ENCODE measurements at places on chromosomes 11 and 22.
A peak's percentile ranks its signal among the peaks of the same experiment; 100 is the strongest.

DNA sequence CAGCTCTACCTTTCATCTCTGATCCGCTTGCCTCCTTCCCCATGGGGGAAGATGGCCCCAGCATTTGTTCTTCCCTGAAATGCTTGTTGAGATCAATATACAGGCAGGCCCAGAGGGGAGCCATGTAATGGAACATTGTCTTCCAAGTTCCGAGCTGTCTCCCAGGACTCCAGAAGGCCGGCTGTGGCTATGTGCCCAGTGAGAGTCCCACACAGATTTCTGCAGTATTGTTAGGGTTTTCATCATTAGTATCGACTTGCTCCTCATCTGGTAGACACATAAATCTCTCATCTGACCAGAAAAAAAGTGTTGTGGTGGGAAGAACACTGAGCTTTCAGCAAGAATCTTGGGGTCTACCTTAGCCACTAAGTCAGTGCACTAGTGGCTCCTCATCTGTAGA lies 163.4 kb downstream of the TRIM29 start:
- no peak for DNase-seq

DNA sequence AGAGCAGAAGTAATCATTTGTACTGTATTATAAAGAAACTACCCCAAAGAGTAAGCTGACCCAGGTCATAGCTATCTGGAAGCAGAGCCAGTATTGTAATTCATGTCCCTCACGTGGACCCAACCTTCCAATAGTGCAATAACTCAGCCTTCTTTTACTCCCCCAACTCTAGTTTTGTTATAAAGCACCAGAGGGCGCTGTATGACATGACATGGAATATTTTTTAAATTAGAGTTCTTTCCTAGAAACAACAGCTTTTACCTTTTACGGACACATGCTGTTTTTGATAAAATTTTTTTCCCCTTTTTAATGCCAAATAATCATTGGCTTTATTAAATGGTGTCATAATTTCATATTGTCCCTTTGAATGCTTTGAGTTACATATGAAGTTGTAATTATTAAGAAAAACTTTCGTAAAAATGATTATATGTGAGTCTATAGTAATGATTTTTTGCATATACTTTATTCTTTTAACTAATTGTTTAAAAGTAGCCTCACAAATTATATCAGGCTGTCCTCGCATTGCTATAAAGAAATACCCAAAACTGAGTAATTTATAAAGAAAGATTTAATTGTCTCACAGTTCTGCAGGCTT lies 76.9 kb downstream of the DKK3 start:
- DNase-seq = peak; percentile 14

DNA sequence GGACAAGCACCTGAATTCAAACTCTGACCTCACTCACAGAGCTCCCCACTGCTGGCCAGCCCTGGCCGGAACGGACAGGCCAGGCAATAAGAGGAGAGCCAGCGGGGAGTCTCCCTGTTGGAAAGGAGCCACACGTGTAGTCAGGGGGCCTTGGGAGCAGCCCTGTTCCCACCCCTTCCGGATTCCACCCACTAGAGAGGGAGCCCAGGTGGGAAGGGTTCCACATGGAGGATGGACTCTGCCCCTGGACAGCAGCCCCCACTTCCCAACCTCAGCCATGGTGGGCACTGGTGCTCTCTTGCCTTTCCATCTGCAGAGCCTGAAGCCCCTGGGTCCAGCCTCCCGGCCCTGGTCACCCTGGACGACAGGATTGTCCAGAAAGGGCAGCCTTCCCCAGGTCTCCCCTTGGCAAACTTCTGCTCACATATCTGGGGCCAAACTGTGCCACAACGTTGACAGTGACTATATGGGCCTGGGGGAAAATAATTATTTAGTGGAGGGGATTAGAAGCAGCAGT lies 7.5 kb upstream of the APOBEC3A start:
- no peak for DNase-seq

GRCh38 chr11:108115500-108116140 lies 5.7 kb upstream of the ACAT1 start:
- DNase-seq = no peak

- DNase-seq = no peak
Measured at GRCh38 chr11:125085301-125086081, 22.4 kb downstream of the SLC37A2 start.

DNA sequence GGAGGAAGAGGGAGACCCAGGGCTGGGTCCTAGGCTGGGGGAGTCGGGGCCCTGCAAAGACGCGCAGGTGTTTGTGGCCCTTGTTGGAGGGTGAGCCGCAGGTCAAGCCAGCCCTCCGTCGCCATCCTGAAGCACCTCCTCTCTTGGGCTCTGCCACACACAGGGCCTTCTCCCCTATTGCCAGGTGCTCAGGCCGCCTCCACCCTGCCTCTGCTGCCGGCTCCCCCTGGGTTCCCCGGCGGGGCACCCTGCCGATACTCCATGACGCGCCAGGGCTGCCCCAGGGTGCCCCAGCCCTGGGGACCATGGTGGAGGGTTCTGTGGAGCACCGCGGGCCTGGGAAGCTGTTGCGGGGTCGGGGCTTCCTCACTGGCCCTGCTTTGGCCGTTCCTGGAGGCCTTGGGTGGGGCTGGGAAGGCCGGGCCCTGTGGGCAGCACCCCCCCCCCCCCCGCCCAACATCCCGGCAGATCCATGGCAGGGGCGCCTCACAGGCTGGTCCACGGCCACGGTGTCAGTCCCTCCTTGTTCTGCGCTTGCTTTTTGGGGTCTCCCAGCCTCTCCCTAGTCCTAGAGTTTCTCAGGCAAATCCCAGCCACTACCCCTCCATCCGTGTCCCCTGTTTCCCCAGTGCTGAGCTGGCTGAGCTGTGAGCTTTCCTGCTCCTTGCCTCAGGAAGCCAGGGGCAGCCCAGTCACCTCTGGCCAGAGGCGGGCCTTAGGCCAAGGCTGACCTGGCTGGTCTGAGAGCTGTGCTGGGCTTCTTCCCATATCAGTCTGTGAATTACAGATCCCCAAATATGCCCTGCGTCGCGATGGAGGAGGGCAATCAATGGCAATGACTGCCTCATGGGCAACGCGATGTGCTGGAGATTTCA lies 2.3 kb upstream of the ADORA2A start:
- no peak for DNase-seq

- DNase-seq = no peak
Measured at GRCh38 chr11:128022007-128022368, 565.4 kb downstream of the ETS1 start.

GRCh38 chr22:46031965-46032851 lies 55.2 kb upstream of the WNT7B start:
- DNase-seq = no peak

GRCh38 chr11:19398772-19399527 lies 158.2 kb upstream of the E2F8 start:
- no peak for DNase-seq

DNA sequence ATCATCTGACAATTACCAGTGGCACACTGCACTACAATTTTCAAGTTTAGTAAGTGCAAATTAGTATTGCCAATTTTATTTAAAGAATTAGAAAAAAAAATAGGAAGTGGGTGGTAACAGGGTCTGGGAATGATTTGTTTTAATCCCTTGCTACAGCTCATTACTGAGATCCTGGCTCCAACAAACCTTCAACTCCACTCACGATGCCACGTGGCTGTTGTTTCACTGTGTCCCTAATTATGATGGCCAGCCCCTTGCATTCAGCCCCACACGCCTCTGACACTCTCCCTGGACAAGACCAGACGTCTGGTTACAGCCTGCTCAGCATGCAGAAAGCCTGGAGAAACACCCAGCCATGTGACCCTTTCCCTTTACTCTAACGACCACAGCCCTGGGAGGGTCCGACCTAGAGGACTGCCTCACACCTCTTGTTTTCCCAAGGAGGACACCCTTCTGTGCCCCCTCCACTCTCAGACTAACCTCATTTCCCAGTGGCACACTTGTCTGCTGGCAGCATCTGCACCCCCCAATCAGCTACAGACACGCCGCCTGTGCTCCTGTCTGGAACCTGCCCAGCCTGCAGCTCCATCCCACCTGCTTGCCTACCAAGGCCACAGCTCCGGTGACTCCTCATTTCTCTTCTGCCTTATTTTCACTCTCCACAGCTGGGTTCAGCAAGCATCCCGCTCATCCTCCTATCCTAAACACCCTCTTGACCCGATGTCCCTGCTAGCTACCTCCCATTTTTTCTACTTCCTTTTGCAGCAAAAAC lies 18.5 kb upstream of the SLC25A1 start:
- DNase-seq = no peak

DNA sequence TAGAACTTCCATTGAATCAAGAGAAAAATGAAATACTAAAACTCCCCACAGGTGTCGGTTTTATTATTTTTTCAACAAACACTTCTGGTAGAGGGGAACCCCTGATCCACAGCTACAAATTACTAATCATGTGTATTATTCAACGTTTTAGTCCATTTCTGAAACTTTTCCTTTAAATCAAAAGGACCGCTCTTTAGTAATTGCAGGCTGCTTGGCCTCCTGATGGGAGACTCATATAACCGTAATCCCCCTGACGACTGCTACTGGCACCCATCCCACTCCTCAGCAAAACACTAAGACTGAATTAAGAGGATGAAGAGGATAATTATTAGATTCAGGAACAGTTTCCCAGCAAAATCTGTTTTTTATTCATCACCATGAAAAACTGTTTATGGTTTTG lies 46.4 kb downstream of the PAX6 start:
- peak; percentile 41 for DNase-seq

- no peak for DNase-seq
Measured at GRCh38 chr22:29093501-29094300, 20.9 kb downstream of the KREMEN1 start.

GRCh38 chr11:3808861-3809623 lies 682 bp downstream of the PGAP2 start:
- peak; percentile 6 for DNase-seq

GRCh38 chr11:124758355-124759265 lies 3.5 kb downstream of the ESAM start:
- no peak for DNase-seq

DNA sequence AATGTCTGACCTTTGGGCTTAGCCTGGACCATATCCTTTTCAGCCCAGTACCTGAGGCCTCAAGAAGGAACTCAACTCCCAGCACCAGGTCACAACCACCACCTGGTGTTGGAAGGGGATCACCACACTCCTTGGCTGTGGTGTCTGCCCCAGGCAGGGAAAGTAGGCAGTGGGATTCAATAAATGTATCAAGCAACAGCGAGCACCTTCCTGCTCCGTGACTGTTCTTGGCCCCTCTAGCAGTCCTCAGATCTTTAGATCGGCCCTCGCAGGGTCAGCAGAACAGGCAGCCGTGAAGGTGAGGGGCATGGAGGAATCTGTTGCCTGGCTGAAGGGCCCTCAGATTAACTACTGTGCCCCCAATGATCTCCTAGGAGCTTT lies 15.9 kb downstream of the ARFGAP2 start:
- DNase-seq = no peak

DNA sequence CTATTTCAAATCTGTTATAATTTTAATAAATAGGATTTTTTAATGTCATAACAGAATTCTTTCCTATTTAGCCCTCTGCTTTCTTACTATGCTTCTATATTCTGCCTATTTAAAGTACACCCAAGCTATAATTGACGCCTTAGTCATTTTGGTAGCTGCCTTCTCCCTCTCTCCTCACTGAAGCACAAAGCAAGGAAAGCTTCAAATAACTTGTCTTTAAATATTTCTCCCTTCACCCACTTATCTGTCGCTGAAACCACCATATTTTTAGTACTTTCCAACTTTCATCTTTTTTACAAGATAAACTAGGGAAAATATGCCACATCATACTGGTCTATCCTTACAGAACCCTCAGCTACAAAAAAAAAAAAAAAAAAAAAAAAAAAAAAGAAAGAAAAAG lies 127.9 kb downstream of the ENTHD1 start:
- no peak for DNase-seq

- DNase-seq = no peak
Measured at GRCh38 chr11:4522339-4522738, 22.7 kb upstream of the OR52M1 start.

DNA sequence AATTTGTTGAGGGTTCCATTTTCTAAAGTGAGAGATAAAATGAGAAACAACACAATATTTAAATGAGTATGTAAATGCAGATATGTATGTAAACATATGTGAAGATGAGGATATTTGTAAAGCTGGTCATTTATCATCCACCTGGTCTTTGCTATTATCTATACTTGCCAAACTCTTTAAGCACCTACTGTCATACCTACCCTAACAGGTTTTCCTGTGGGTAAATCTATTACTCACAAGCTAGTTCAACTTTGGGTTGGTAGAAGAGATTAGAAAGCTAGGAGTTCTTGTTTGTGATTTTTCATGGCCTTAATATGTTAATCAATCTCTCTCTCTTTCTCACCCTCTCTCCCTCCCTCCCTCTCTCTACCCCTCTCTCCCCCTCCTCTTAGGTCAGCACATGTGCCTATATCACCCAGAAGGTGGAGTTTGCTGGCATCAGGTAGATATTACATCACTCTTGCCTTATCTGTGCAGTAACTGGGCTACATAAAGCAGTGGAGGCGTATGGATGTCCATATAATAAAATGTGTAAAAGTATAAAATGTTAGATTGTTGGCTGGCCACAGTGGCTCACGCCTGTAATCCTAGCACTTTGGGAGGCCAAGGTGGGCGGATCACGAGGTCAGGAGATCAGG lies 14.7 kb downstream of the DEPDC5 start:
- no peak for DNase-seq

GRCh38 chr22:39498368-39498767 lies 3.7 kb upstream of the MIEF1 start:
- DNase-seq = no peak

DNA sequence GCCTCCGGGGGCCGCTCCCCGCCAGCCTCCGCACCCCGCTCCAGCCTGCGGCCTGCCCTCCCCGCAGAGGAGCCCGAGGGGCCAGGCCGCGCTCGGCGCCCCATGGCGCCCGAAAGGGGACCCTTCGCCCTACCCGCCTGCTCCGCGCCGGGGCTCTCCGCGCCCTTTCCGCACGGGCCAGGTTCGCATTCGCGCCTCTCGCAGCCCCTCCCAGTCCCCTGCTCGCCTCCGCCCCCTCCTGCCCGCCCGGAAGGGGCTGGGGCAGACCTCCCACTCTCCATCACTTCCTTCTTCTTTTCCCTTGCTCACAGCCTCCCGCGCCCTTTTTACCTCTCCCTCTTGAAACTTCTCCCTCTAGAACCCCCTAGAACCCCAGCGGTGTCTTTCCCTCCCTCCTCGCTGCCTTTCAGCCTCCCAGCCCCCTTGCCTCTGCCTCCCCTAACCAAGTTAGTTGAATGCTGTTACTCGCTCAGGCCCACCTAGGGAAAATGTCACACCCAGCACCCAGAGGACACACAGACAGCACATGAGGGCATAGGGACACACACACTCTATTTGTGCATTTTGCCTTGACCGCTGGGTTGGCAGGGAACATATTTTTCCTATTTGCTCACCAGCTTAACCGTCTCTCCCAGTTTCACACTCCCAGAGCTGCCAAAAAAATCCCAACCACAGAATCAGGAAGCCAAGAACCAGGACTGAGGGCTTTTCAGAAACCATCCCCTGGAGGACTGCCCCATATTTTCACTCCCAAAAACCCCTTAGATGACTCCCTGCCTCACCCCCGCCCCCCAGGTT lies at the start of gene SLC43A3:
Gene SLC43A3, minus strand, starts transcription at position 193 of the 798 bp plus-strand sequence. CDS start 949 bp downstream, outside the sequence.
- no peak for DNase-seq

- no peak for DNase-seq
Measured at GRCh38 chr11:14380947-14381561, 22.1 kb upstream of the RRAS2 start.

GRCh38 chr22:38570779-38571364 lies 889 bp upstream of the DMC1 start:
- no peak for DNase-seq
